ENCODE measurements at places on chromosomes 6 and 20.

DNA sequence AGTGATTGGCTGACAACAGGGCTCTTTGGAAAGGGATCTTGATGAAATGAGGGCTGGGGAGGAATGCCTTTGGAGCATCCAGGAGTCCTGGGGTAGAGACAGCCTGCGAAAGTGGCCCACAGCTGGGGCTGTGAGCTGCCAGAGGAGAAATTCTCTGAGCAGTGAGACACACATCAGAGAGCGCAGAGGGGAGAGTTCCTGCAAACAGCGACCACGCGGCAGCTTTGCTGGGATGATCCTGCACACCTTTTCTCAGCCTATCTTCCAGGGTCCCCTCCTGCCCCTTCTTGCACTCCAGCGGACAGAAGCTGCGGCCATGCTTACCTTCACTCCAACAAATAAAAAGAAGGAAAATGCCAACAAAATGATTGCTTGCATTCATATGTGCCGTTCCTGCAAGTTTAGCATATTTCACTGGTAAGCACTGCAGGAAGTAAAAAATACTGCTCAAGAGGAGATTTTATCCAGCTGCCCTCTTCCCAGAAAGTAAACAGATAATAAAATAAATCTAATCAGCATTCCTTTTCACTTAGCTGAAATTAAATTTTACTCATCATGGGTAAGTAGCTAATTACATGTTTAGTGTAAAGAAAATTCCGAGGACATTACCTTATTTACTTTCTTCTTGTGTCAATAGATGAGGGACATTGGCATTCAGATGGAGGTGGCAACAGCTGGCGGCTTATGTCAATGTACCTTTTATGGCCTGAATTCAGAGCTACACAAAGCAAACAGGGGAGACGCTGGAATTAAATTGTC lies 339.9 kb upstream of the ARID1B start:
- DNase-seq: no peak

DNA sequence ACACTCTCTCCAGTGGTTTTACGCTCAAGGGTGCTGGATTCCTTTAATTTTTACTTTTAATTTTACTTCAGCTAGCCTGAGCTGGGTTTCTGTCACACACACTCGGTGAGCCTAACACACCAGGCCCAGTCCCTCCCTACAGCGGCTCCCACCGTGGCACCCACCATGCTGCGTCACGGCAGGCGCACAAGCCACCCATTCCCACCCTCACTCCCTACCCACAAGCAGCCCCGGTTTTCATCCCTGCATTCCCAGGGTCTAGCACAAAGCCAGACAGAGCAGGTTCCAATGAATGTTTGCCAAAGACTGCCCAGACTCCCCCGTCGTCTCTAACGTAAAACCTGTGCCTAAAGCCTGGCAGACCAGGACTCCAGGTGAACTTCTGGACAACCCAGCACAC lies 50.3 kb downstream of the MYH7B start:
- DNase-seq: no peak

DNA sequence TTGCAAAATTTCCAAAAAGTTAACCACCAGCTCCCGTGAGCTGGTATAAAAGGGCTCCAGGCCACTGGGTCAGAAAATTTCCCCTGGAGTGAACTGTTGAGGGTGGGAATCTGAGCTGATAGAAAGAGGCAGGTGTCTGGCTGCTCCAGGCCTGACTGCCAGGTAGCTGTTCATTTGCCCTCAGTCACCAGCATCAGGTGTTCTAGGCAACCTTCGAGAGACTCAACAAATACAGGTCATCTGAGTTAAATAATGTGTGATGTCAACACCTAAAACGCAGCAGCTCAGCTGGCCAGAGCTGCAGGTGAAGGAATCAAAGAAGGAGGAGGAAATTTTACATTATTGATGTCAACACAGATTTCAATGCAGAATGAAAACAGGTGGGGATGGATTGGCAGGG lies 46.7 kb downstream of the KCNK5 start:
- no peak for DNase-seq

DNA sequence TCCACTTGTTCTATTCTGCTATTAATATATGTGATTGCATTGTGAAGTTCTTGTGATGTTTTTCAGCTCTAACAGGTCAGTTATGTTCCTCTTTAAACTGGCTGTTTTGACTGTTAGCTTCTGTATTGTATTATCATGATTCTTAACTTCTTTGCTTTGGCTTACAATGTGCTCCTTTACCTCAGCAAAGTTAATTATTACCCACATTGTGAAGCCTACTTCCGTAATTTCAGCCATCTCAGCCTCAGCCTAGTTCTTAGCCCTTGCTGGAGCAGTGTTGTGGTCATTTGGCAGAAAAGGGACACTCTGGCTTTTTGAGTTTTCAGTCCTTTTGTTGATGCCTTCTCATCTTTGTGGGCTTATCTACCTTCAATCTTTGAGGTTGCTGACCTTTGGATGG lies 440.2 kb downstream of the TBC1D32 start:
- DNase-seq: no peak

GRCh38 chr6:143018955-143019354 lies 41.7 kb upstream of the AIG1 start:
- no peak for DNase-seq

- DNase-seq: peak; percentile 7
Measured at GRCh38 chr6:109182578-109182977, 87.3 kb downstream of the CEP57L1 start.

GRCh38 chr6:137291441-137291840 lies 72.3 kb upstream of the IFNGR1 start:
- peak; percentile 27 for DNase-seq

DNA sequence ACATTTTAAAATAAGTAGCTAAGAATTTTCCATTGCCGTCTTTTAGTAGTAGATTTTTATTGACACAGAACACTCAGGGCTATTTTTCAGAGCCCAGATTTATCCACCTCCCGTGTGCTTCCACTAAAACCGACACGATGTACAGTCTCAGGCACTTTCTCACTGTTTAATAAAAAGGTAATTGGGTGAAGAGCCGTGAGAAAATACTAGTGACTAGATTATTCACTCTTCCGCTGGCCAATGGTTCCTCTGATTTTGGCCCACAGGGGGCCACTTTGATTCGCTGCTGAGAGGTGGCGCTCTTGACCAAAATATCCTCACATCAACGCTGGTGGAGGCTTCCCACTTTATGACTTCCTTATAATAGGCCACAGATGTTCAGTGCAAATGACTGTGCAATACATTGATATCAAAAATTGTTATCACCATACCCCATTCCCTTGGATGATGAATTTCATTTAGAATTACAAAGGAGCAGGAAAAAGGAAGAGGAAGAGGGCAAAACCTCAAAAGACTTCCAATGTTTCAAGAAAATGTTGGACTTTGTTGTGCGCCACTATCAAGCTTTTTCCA lies 12.3 kb upstream of the HDDC2 start:
- peak; percentile 71 for DNase-seq

DNA sequence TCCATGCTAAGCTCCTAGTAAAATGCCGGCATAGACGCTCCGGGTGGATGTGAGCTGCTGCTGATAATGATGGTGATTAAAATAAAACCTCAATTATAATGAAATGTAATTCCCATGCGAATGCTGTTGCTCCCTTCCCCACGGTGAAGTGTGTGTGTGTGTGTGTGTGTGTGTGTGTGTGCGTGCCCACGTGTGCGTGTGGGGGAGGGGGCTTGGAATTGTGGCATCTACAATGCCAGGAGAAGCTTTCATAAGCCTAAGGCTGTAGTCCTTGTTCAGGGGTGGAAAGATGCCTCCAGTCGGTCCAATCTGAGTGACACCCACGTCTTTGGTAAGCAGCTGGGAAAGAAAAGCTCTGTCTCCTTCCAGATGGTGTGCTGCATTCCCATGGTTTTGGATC lies 137.9 kb downstream of the CDH26 start:
- no peak for DNase-seq

DNA sequence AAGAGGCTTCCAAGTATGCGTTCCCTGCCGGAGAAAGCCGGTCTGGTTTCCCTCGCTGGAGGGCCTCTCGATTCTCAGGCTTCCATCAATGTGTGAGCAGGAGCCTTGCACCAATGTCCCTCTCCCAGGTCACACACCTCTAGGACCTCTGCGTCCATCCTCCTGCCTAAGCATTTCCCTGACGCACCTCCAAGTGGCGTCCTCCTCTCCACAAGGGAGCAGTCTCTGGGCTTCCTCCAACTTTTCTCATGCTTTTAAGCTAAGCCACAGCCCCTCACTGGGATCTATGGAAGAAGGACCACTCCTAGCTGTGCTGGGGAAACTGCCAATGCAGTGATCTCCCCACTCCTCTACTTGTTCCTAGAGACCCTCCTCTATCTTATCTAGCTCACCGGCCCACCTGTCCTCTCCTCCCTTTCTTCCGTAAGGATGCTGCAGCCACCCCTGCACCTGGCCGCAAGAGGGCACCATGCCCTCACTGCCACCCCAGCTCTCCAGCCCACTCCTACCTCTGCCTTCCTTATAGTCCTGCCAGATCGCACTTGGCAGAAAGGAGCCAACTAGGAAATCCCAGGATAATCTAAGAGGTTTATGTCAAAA lies 258.7 kb downstream of the LRFN2 start:
- peak; percentile 81 for DNase-seq

All from body of pancreas (tissue), 4 donors.